ENCODE measurements at places on chromosomes 1 and 21.

GRCh38 chr1:103142461-103142860 lies 34.1 kb upstream of the COL11A1 start:
- no peak for DNase-seq

DNA sequence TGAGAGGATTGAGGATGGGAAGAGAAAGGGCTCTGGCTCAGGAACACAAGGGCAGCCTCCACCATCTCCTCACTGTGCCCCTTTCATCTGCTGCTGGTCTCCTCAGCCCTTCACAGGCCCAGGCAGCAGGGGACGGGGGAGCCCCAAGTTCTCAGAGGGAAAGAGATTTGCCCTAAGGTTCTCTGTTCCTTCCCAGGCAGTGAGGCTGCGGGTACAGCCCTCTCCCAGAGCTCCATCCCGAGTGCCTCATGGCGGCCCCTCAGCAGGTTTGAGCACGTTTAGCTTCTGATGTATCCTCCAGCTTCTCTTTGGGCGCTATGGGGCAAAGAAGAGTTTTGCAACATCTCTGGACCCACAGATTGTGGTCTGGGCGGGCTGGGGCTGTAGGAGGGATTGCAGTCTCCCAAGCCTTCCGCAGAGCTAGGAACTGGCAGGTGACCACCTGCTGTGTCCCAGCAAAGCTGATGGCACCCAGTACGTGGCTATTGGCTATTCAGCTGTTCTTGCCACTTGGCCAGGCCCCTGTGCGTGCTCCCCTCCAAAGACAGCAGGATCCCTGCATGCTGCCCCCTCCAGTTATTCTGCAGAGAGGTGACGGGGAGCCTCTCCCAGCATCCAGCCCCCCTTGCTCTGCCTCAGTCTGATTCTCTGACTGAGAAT lies 10.1 kb downstream of the DISP3 start:
- no peak for DNase-seq

- DNase-seq: no peak
Observed at GRCh38 chr1:41286486-41286885, 44.4 kb upstream of the SCMH1 start.

GRCh38 chr1:204826970-204827369 lies 43.7 kb upstream of the NFASC start:
- DNase-seq: peak; percentile 26

GRCh38 chr1:216046336-216046735 lies 376.9 kb downstream of the USH2A start:
- DNase-seq: no peak

DNA sequence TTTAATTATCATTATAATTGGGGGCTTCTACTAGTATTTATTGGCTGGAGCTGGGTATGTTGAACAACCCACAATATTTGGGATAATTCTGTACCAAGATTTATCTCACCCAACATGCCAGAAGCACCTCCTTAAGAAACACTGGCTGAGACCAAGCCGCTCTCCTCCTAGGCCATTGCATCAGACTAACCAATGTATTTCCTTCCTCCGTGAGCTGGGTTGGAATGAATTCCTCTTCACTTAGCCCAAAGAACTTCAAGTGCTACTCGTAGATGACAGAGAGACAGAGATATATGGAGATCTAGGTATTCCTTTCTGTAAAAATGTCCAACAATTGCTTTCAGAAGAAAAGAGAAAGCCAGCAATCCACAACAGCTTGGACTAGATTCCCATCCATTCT lies 87.2 kb upstream of the ETS2 start:
- no peak for DNase-seq

DNA sequence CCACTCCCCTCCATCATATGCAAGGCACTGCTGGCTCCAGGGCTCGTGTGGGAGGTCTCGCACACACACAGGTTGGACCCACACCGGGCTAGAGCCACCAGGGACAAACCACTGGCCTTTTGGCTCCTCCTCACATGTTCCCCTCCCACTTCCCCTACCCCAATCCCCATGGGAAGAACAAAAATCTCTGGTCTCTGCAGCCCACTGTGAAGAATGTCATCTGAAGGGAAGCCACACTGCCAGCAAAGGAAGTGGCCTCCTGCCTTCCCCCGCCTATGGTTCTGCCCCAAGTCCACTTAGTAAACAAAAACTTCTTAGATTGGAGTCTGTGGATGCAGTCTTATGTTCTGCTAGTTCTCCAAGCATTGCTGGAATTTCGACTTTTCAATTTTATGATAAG lies 24.2 kb downstream of the OLFML3 start:
- DNase-seq: no peak

GRCh38 chr1:94980582-94981574 lies 54.0 kb upstream of the CNN3 start:
- no peak for DNase-seq

GRCh38 chr1:99669376-99669775 lies 23.5 kb downstream of the PALMD start:
- no peak for DNase-seq

GRCh38 chr21:23401278-23401677 lies 2206.0 kb downstream of the MRPL39 start:
- DNase-seq: no peak

DNA sequence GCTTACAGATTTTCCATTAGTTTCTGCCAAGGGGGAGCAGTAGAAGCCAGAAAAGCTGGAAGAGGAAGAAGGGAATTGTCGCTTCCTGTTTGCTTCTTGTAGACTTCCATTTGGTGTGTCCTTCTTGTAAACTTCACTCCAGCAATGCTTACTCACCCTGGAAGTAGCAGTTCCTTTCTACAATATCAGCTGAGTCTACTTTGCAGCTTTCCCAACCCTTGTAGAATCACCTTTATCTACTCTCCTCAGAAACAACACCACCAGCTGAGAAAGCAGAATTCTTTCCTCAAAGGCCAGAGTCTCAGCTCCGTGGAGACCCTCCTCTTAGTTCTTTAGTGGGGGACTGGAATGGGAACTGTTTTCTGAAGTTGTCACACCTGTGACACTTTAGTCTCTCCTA lies 1136.7 kb upstream of the TMPRSS15 start:
- DNase-seq: no peak

DNA sequence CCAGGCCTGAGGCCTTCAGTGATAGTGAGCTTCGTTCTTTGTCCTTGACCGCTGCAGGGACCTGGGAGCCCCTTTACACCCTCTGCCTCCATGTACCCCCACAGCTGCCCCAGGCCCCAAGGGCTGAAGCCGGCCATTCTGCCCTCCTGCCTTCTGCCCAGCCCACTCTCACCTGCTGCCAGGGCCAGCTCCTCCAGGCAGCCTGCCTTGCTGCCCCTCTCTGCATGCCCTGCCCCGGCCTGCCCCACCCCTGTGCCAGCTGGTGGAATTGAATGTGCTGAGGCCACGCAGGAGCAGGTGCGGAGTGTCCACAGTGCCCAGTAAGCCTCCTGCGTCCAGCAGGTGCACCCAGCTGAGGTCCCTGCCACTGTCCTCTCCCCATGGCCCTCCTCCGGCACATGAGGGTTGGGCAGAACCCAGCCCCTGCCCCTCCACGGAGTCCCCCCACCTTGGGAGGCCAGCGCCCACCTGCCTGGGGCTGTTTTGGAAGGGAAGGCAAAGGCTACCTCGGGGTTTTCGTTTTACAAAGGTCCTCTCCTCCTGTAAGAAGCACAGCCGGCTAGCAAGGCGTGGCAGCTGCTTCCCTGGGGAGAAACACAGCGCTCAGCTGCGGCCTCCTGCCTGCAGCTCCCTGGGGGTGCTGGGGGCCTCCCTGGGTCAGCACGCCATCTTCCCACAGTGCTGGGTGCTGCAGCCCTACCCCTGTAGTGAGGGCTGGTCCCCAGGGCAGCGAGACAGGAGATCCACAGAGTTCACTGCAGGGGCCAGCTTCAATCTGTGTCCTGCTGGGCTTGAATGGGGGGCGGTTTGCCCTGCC lies 21.0 kb downstream of the MMEL1 start:
- no peak for DNase-seq

DNA sequence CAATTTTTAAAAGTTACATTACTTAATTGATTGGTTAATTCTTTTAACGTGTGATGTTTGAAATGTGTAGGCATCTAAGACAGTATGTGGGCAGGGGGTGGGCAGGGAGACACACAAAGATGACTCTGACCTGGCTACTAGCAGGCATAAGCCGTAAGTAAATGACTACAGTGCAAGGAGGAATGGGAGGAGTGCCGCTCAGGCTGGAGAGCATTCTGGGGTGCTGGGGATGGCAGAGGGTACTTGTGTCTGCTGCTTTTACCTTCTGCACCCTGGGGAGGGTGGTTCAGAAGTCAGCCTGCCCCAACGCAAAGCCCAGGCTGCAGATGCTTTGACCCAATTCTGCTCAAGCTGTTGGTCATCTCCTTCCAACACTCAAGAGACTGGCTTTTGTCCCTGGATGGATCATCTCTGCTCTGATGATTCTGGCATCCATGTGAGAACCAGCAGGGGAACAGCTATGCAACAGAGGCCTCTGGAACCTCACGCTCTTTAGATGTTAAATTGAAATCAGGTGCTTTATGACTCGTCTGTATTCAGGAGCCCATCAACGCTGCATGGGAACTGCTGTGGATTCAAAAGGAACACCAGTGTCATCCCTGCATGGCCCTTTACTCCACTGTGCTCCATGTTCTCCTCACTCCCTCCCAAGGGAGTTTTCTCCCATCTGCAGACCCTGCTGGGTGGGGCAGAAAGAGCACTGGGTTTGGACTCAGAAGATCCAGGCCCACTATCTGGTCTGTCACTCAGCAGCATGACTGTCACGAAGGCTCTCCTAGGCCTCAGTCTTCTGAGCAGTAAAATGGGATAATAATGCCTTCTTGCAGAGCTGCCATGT lies 78.8 kb downstream of the FAM78B start:
- no peak for DNase-seq

- no peak for DNase-seq
Observed at GRCh38 chr1:160206421-160207117, 1.4 kb downstream of the PEA15 start.

- DNase-seq: no peak
Observed at GRCh38 chr1:34380526-34381124, 203.9 kb downstream of the C1orf94 start.

- no peak for DNase-seq
Observed at GRCh38 chr1:55070293-55071164, 31.2 kb downstream of the PCSK9 start.

DNA sequence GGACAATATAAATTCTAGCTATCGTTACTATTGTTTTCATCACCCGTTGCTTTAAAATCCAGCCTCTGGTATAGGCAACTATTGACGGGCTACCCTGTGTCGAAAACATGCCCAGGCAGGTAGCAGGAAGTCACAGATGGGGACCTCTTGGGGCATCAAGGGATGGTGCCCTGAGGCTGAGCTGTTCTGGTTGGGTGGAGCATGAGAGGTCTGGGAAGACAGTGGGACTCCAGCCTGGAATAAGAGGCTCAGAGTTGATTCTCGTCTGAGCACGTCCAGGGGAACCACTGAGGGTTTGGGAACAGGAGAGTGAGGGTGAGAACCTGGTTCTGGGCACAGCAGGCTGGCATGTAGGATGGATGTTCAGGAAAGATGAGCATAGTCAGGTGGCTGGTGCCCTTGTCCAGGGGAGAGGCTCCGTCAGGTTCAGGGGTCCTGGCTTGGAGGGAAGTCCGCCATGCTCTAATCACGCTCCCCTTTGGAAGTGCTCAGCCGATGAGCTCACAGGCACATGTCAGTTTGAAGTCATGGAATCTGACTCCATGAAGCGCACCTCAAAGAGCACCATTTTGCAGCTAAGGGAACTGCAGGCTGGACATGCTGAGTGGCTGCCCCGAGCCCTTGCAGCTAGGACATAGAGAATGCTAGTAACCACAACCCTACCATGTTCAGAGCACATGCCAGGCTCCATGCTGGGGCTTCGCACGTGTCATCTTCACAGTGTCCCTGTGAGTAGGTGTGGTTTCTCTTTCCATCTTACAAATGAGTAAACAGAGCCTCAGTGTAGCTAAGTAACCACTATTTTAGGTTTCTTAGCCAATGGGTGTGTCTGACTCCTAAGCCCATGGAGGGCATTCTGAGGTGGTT lies 21.0 kb downstream of the PCSK9 start:
- peak; percentile 33 for DNase-seq

- no peak for DNase-seq
Observed at GRCh38 chr1:182198006-182198605, 136.6 kb upstream of the ZNF648 start.

DNA sequence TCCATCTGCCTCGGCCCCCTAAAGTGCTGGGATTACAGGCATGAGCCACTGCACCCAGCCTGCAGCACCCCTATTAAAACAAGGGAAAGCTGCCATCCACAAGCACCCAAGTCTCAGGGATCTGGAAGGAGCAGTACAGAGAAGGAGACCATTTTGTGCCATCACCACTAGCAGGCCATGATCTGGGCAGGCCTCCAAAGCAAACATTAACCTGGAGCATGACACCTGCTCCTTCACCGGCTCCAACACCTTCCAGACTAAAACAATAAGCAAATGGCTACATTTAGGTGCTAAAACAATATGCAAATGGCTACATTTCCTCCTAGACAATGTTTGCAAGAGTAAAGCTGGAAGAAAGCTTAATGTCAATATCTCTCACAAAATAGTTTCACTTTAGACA lies 16.7 kb downstream of the MEAF6 start:
- no peak for DNase-seq

GRCh38 chr1:3261007-3261968 lies 192.3 kb downstream of the PRDM16 start:
- no peak for DNase-seq

GRCh38 chr1:45205011-45205909 lies 1.1 kb downstream of the ZSWIM5 start:
- DNase-seq: peak; percentile 30

- no peak for DNase-seq
Observed at GRCh38 chr1:72623299-72623708, 341.0 kb upstream of the NEGR1 start.

DNA sequence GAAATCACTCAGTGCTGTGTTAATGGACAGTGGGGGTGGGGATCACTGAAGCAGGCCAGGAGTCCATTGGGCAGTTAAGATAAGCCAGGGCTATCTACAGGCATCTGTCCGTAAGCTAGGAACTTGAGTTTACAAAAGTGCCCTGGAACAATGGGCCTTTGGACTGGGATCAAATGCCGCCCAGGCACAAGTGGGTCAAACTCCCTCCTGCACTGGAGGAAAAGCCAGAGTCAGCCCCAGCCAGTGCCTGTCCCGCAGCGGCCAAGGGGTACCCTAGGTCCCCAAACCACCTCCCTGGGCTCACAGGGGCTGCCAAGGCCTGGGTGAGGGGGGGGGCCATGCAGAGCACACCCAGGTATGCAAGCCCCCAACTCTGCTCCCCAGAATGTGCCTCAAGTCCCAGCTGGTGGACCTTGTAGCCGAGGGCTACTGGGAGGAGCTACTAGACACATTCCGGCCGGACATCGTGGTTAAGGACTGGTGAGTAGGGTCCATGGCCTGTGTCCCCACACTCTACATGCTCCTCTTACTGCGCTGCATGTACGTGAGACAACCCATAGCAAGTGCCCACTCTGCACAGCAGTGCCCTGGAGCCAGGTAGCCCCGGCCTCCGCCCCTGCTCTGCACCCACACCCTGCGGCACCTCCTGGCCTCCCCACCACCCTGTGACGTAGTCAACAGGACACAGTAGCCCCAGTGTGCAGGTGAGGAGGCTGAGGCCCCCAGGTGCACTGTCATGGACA lies 7.7 kb downstream of the FBXO6 start:
- DNase-seq: no peak

Data from activated naive CD8-positive, alpha-beta T cell treated with anti-CD3 and anti-CD28 coated beads for 36 hours (primary cell).